ENCODE measurements at places on chromosomes 7 and 10.
A peak's percentile ranks its signal among the peaks of the same experiment; 100 is the strongest.

DNA sequence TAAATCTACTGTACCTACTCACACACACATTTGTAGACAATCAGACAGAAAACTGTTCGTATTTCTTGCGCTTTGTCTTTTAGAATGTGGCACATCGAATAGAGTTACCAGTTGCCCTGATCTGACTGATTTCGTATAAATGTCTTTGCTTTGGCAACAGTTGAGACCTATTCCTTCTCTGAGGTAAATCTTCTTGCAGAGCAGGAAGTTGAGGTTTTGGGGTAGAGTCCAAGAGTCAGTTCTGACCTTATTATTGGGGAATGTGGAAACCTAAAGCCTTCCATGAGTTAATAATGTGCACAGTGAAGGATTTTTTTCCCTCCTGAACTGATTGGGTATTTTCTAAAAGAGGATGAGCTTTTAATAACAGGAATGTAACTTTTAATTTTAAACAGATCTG lies 135.3 kb downstream of the KIAA1217 start:
- H3K4me3 ChIP-seq: no peak overlapping the region
- peaks cover 47% of the 10 kb centered on the region for H3K4me1 ChIP-seq
- no peaks in the 10 kb centered on the region for H3K27me3 ChIP-seq
- peak overlapping the region; percentile 91 for H3K27ac ChIP-seq
- no peaks in the 10 kb centered on the region for H3K36me3 ChIP-seq

- no peaks in the 10 kb centered on the region for H3K4me1 ChIP-seq
- H3K4me3 ChIP-seq: no peak overlapping the region
- H3K36me3 ChIP-seq: no peaks in the 10 kb centered on the region
- no peak for DNase-seq
- no peak overlapping the region for H3K27ac ChIP-seq
Observed at GRCh38 chr10:98908868-98909267, 326.8 kb downstream of the HPSE2 start.

DNA sequence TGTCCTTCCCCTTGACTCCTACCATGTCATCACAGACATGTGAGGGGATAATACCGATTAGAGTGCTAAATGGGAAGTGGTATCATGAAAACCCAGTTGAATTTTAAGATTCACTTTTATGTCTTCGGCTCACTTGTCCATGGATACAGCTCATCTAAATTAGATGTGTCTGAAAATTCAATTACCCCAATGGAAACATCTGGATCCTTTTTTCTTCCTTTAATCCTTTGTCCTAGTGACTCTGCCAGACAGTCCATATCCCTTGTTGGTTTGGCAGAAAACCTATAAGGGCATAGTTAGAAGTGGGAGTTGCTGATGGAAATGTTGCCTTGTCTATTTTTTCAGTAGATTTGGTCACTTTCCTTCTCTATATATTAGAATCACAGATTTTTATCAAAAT lies 271.9 kb downstream of the MTERF1 start:
- H3K27me3 ChIP-seq: no peaks in the 10 kb centered on the region
- no peaks in the 10 kb centered on the region for H3K36me3 ChIP-seq
- H3K27ac ChIP-seq: no peak overlapping the region
- no peak overlapping the region for H3K4me3 ChIP-seq
- H3K4me1 ChIP-seq: no peaks in the 10 kb centered on the region

DNA sequence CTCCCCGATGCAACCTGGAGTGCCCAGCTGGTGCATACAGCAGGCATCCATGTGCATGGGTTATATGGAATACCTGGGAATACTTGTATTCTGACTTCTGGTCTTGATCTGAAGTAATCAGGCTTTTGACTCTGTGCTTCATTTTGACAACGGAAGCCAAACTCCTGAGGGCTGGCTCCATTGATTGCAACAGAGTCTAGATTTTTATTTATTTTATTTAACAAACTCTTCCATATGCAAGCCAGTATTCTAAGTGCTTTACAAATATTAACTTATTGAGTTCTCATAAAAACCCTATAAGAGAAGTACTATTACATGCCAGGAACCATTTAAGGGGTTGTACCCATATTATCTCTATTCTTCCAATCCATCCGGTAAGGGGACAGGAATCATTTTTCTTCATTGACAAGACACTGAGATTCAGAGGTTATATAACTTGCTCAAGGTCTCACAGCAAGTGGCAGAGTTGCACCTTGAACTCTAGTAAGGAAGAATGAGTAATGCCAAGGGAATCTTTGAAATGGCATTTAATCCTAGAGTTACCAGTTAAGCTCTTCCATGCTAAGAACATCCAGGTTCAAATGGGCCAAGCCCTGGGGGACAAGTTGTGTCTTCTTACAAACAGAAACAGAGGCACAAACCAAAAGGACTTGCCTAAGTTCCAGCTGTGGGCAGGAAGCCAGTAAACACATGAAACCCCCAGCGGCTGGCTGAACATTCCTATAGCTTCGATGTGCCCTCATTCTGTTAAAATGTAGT lies 241.0 kb downstream of the WDR11 start:
- no peak overlapping the region for H3K4me3 ChIP-seq
- H3K27ac ChIP-seq: peak overlapping the region; percentile 59
- peaks cover 14% of the 10 kb centered on the region for H3K4me1 ChIP-seq
- no peaks in the 10 kb centered on the region for H3K36me3 ChIP-seq

DNA sequence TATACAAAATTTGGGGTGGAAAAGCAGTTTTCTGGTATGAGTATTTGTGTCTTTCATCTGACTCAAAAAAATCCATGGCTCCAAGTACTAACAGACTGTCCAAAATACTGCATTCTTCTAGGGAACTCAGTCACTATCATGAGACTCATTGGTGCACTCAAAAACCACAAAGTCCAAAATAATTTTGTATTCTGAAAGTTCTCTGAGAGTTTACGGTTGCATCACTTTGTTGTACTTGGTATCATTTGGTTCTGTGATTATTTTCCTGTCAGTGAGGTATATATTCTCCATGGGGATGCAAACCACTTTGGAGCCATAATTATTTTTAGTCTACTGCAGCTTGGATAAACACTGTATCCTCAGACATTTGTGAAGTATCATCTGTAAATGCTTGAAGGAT lies 28.0 kb upstream of the CABCOCO1 start:
- H3K4me1 ChIP-seq: peaks cover 34% of the 10 kb centered on the region
- DNase-seq: no peak
- peak overlapping the region; percentile 79 for H3K27ac ChIP-seq
- no peaks in the 10 kb centered on the region for H3K27me3 ChIP-seq
- H3K4me3 ChIP-seq: no peak overlapping the region

- no peak overlapping the region for H3K4me3 ChIP-seq
- H3K27ac ChIP-seq: no peak overlapping the region
- H3K4me1 ChIP-seq: no peaks in the 10 kb centered on the region
- peaks cover 90% of the 10 kb centered on the region for H3K36me3 ChIP-seq
- H3K27me3 ChIP-seq: no peaks in the 10 kb centered on the region
- DNase-seq: no peak
Observed at GRCh38 chr7:55164527-55164926, 145.7 kb downstream of the EGFR start.

- H3K27ac ChIP-seq: peak overlapping the region; percentile 8
- no peaks in the 10 kb centered on the region for H3K36me3 ChIP-seq
- peaks cover 6% of the 10 kb centered on the region for H3K4me1 ChIP-seq
- H3K4me3 ChIP-seq: no peak overlapping the region
Observed at GRCh38 chr7:30920021-30920583, 8.4 kb downstream of the AQP1 start.

DNA sequence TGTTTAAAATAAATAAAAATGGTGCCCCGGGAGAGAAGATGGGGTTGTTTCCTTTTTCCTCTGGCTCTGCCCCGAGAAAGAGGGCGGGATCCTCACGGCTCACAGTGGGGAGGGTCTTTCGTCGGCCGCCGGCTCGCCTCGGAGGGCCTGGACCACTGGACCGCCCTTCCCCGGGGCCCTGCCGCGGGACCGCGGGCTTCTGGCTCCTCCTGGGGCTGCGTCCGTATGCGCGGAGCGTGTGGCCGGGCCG lies 3.5 kb upstream of the IGF2BP3 start:
- no peaks in the 10 kb centered on the region for H3K27me3 ChIP-seq
- peak overlapping the region; percentile 92 for H3K27ac ChIP-seq
- peaks cover 34% of the 10 kb centered on the region for H3K4me1 ChIP-seq
- H3K4me3 ChIP-seq: peak overlapping the region; percentile 56
- DNase-seq: no peak
- H3K36me3 ChIP-seq: 0 out of 2 replicates have a peak, but pooled peaks cover 3% of the 10 kb centered on the region

DNA sequence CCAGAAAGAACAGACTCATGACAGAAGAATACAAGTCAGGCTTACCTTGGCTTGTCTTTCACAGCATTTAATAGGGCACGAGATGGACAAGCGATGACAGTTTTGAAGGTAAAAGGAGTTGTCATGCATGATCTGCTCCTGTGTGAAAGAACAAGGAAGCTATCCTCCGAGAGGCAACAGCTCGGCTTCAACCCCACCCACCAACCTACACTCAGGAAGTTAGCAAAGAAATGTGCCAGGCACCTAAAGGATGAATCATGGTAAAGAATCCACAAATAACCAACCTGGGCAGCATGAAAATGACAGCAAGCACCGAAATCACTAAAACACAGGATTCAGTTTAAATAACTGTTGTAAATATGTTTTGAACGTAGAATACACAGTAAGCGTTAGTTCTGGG lies 700.2 kb downstream of the TYW1 start:
- H3K27me3 ChIP-seq: no peaks in the 10 kb centered on the region
- H3K4me3 ChIP-seq: no peak overlapping the region
- H3K4me1 ChIP-seq: no peaks in the 10 kb centered on the region
- no peak for DNase-seq
- H3K27ac ChIP-seq: no peak overlapping the region

DNA sequence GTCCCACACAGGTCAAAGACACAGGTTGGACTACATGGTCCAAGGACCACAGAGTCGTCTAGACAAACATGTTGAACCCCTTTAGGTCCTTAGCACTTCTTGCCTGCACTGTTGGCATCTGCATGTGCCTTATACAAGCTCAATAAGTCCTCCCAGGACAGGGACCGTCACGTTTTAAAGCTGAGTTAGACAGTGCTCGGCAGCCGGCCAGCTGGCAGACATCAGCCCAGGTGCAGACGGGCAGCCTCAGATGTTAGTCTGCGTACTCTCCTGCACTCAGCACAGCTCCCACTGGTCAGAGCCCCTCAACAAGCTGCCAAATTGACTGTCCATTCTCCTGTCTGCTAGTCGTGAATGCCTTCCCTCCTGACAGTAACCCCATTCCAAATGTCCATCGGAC lies 34.9 kb downstream of the PARP12 start:
- H3K27ac ChIP-seq: no peak overlapping the region
- no peak for DNase-seq
- no peak overlapping the region for H3K4me3 ChIP-seq
- H3K27me3 ChIP-seq: no peaks in the 10 kb centered on the region
- H3K36me3 ChIP-seq: peaks cover 56% of the 10 kb centered on the region
- H3K4me1 ChIP-seq: peaks cover 5% of the 10 kb centered on the region

Data from RWPE2 (cell line).